Parietal lobe (tissue), 2 donors: ENCODE measurements at places on chromosomes 11 and 22. TPM values are rescaled to one million over a fixed set of nuclear protein-coding genes. Genes with fewer than 3 reads are reported as not detected.

OTOG gene
- total RNA-seq, result 0.63 TPM

C1QTNF5 gene
- 1.6 TPM for total RNA-seq

RBMXL2 gene
- total RNA-seq, result 0.31 TPM

ENTHD1 gene
- not detected for total RNA-seq

IGLL1 gene
- total RNA-seq, result not detected
